AG08395 (cell line): ENCODE measurements at places on chromosomes 3 and 15.
A peak's percentile ranks its signal among the peaks of the same experiment; 100 is the strongest.

- no peak for DNase-seq
Measured at GRCh38 chr15:63047792-63048114, 5.2 kb downstream of the TPM1 start.

DNA sequence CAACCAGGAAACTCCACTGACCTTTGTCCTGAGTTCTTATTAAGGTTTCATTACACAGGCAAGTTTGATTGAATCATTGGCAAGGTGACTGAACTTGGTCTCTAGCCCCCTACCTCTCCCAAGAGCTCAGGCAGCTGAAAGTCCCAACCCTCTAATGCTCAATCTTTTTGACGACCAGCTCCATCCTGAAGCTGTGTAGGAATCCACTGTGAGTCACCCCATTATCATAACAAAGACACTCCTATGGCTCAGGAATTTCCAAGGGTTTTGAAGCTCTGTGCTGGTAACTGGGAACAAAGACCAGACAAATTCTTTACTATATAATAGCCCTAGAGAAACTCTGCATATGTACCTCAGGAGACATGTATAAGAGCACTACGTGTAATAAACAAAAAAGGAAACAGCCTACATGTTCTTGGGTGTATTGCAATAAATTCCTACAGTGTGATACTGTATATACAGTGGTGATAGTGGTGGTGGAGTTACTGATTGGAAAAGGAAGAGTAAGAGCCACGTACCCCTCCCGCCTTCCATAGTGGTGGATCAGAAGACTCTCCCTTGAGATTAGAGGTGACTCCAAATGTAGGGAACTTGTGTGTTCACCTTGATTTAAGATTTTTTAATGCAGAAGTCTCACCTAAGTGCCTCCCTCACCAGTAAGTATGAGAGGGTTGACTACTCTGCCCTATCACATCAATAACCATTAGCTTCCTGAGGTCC is 116.6 kb downstream of the ST8SIA2 start:
- peak; percentile 32 for DNase-seq

- no peak for DNase-seq
Measured at GRCh38 chr3:102712896-102713295, 278.1 kb downstream of the ZPLD1 start.

GRCh38 chr3:80040067-80040466 is 272.3 kb upstream of the ROBO1 start:
- DNase-seq = no peak

GRCh38 chr3:99248913-99249312 is 347.4 kb upstream of the DCBLD2 start:
- DNase-seq = no peak

- DNase-seq = peak; percentile 62
Measured at GRCh38 chr3:52153389-52154096, 680 bp downstream of the POC1A start.

DNA sequence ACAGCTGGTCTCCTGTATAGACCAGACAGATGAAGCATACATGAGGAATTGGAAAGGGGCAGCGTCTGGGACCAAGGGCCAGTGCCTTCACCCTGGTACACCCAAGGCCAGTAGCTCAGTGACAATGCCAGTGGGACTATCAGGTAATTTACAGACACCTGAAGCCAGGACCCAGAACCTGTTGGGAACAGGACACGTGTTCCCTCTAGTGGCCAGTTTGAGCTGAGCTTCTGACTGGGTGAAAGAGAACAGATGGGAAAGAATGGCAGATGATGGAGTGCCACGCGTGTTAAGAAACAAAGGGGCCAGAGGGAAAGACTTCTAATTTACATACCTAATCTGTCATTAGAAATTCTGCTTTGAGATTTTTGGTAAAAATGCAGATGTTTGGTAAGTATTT is 5.1 kb upstream of the SLC25A38 start:
- no peak for DNase-seq

- no peak for DNase-seq
Measured at GRCh38 chr3:177448987-177449359, 251.7 kb upstream of the TBL1XR1 start.

GRCh38 chr3:99651531-99651930 is 13.1 kb downstream of the COL8A1 start:
- DNase-seq = peak; percentile 76

GRCh38 chr3:189202583-189202982 is 30.8 kb downstream of the TPRG1 start:
- DNase-seq = no peak

- no peak for DNase-seq
Measured at GRCh38 chr3:47782446-47783308, 984 bp upstream of the SMARCC1 start.

DNA sequence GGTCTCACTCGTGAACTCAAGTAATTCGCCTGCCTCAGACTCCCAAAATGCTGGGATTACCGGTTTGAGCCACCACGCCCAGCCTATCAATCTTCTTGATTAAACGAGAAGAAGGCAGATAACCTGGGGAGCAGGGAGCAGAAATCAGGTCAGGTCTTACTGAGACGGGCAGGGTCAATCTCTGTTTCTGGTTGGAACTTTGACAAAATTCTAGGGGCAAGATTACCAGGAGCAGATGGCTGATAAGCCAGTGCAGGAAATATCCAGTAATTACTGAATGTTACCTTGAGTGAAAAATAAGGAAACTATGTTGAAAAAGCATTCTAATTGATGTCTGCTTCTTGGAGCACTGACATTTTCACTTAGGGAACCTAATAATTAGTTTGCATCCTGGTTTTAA is 24.4 kb upstream of the GOLM2 start:
- DNase-seq = no peak

- DNase-seq = no peak
Measured at GRCh38 chr15:90593499-90594158, 63.9 kb downstream of the CRTC3 start.

- no peak for DNase-seq
Measured at GRCh38 chr3:44525060-44525459, 29.9 kb upstream of the ZKSCAN7 start.

- DNase-seq = no peak
Measured at GRCh38 chr15:80076321-80077318, 17.1 kb downstream of the ZFAND6 start.

DNA sequence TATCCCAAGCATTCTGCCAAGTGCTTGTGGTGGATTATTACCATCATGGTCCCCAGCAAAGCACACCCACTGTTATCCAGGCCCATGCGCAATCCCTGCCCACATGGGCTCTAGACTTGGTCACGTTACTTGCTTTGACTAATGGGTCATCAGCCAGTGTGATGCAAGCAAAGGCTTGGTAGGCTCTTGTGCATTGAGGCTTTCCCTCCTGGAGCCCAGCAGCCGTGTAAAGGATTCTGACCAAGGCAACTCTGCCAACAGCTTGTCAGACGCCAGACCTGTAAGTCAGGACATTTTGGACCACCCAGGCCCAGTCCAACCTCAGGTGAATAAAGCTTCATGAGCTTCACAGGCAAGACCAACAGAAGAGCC is 93.9 kb downstream of the ABHD5 start:
- DNase-seq = no peak

DNA sequence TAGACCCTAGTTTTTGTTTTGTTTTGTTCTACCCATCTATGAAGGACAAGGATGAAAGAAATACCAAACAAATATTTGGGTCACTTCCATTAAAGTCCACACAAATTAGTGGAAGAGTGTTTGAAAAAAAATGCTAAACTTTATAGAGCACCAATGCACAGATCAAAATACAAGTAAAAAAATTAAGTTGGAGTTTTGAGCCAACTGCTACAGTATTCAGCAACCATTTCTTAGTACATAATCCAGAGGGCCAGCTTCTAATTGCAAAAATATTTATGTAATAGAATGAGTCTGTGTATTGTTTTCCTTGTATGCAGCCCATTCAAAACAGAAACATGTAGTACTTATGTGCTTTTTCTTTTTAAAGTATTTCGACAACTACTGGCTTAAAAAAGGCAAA is 121.1 kb downstream of the CBLB start:
- DNase-seq = no peak

- DNase-seq = no peak
Measured at GRCh38 chr3:2850701-2851100, 259.5 kb downstream of the IL5RA start.

GRCh38 chr3:73509066-73509465 is 115.7 kb downstream of the PDZRN3 start:
- no peak for DNase-seq

GRCh38 chr3:97338375-97338774 is 426.2 kb upstream of the ARL6 start:
- no peak for DNase-seq

GRCh38 chr3:99970198-99970597 is 144.1 kb downstream of the FILIP1L start:
- no peak for DNase-seq

DNA sequence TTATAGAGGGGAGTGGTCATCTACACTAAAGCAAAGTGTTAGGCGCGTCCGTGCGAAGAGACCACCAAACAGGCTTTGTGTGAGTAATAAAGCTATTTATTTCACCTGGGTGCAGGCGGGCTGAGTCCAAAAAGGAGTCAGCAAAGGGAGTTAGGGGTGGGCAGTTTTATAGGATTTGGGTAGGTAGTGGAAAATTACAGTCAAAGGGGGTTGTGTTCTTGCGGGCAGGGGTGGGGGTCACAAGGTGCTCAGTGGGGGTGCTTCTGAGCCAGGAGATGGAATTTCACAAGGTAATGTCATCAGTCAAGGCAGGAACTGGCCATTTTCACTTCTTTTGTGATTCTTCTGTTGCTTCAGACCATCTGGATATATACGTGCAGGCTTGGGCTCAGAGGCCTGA is 47.1 kb downstream of the OIP5 start:
- DNase-seq = no peak

- peak; percentile 34 for DNase-seq
Measured at GRCh38 chr15:59688423-59688781, 718 bp downstream of the BNIP2 start.

DNA sequence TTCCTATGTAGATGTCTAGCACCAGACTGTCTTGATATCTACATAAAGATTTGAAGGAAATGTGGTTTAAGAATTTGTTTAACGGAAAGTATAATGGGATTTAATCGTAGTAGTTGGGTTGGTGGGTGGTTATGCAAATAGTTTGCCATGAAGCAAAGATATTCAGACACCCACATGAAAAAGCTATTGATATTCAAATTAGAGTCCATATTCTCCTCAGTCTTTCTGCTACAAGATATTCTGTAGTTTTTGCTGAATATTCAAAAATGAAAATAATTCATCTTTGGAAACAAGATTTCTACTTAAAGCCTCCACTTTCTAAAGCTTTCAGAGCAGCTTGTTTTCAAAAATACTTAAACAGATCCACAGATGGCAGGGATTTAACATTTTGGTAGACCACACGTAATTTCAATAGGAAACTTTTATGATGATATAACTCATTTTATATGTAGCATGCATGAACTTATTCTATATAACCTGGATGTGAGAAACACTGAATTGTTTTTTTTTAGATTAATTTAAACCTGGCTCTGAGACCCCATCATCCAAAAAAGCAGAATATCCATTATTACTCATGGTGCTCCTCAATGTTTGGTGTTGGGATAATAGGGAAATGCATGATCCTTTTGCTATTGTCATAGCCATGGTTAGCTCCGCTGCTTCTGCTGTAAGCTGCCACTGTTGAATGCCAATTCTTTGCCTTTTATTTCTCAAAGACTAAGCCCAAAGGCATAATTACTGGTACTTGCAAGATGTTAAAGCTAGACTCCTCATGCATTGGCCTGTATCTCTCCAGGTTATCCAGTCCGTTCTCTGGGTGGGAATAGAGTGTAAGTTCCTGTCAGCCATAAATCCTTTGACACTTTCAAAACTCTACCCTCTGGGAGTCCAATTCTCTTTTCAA is 98.0 kb downstream of the GMNC start:
- DNase-seq = no peak

DNA sequence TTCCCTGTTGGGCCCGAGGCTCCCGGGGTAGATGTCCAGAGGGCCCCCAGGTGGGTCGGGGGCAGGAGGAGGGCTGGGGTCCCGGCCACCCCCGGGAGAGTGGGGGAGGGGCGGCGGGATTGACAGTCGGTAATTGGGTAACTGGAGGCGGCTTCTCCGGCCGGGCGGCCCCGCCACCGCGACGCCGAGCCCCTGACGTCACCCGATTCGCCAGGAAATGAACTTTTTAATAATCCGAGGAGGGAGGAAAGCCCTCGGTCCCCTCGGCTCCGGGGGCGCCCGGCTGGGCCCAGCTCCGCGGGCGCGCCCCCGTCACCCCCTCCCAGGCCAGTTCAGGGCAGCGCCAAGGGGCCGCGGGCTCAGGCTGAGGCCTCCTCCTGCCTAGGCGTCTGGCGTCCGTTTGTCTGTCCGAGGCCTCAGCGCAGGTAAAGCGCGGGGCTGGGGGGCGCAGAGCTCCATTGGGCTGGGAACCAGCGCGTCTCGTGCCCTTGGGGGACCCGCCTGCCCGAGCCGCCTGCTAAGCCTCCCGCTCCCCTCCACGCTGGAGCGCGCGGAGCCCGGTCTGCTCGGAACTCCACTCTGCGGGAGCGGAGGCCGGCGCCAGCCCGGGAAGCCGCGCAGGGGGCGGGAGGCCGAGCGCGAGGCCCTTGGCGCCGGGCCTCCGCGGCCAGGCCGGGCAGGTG is 3.9 kb downstream of the GATA2 start:
- peak; percentile 66 for DNase-seq

DNA sequence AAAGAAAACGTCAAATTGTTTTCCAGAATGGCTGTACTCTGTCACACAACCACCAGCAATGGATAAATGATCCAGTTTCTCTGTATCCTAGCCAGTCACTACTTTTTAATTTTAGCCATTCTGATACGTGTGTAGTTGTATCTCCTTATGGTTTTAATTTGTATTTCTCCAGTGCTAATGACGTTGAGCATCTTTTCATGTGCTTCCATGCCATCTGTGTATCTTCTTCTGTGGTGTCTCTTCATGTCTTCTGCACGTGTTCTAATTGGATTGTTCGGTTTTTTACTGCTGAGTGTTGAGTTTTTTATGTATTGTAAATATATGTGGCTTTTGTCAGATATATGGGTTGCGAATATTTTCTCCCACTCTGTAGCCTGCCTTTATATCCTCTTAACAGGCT is 81.9 kb downstream of the SUMF1 start:
- no peak for DNase-seq
